Lower leg skin (tissue), 4 donors: ENCODE measurements at places on chromosomes 6 and 20.
A peak's percentile ranks its signal among the peaks of the same experiment; 100 is the strongest.

GRCh38 chr6:6856538-6857523 lies 250.9 kb upstream of the RREB1 start:
- DNase-seq: peak; percentile 52

- no peak for DNase-seq
These were observed 146.6 kb downstream of the ZFAND3 start for GRCh38 chr6:37965964-37966676.

- DNase-seq: no peak
These were observed 42.5 kb downstream of the HMGCLL1 start for GRCh38 chr6:55536391-55536956.

GRCh38 chr6:21846541-21847451 lies 253.2 kb downstream of the SOX4 start:
- DNase-seq: no peak

- no peak for DNase-seq
These were observed 43.7 kb downstream of the ADNP start for GRCh38 chr20:50887576-50887975.

GRCh38 chr6:30880698-30881252 lies 3.5 kb upstream of the DDR1 start:
- no peak for DNase-seq

GRCh38 chr6:143629104-143630080 lies 48.4 kb upstream of the PHACTR2 start:
- no peak for DNase-seq

DNA sequence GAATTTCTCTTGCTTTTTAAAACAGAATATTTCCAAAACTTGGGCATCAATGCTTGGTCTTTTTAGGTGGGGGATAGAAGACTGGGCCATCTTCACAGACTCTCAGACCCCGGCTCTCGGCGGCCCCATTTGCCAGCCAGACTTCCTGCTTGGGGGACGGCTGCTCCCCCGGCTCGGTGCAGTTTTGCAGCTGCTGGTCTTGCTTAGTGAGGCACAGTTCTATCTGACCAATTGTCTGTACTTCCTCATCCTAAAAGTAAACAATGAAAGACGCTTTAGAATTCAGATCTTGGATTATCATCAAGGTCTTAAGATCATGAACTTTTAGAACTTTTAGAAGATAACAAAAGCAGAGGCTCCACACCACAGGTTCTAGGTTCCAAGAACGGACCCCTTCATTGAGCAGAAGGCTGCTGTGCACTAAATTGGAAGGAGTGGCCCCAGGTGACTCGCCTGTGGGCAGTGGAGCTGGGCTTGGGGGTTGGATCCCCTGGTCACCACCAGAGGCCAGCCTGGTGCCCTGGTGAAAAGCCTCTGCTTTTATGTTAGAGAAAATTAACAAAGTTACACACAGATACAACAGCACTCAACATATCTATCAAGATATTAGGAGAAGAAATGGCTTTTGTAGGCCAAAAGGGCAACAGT lies 26.7 kb downstream of the RNASET2 start:
- no peak for DNase-seq

- DNase-seq: no peak
These were observed 102.0 kb downstream of the MAP3K7 start for GRCh38 chr6:90484903-90485302.

DNA sequence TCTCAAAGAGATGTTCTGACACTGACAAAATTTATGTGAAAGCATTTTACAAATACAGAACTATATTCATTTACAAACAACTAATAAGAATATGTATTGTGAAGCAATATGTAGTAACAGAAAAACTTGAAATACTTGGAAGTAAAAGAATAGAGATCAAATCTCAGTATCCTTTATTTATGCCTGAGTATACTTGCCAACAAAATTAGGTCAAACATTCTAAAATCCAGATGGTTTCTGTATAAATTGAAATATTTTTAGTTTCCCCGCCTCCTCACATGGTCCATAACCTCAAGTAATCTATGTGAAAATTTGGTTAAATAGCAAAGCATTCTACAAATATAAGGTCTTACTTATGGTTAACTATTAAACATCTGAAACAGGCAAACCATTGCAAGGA lies 545.4 kb downstream of the EYS start:
- no peak for DNase-seq

- DNase-seq: no peak
These were observed 54.3 kb upstream of the GATA5 start for GRCh38 chr20:62529896-62530642.
